Islet precursor cell (in vitro differentiated cells): ENCODE measurements at places on chromosomes 3 and 15.
A peak's percentile ranks its signal among the peaks of the same experiment; 100 is the strongest.

GRCh38 chr15:25226360-25226759, 212.5 kb downstream of the UBE3A start:
- no peak for DNase-seq

GRCh38 chr15:36469311-36469966, 110.0 kb upstream of the CDIN1 start:
- no peak for DNase-seq

DNA sequence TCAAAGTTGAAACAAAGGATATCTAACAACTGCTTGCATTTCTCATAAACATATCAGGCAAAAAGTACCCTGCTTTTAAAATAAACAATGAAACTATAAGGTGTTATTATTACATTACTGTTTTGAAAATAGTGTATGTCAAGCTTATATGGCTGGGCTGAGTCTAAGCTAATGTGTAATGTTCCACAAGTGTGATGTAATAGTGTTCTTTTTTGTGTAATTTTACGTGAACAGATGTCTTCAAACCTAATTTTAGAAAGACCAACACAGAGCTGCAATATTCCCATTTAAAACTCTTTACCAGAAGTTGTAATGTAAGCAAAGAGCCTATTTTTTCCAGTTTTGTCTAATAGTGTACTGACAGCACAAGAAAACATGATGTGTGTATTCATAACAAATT, 34.0 kb downstream of the MINDY2 start:
- DNase-seq = no peak

- DNase-seq = no peak
Observed at GRCh38 chr3:149221783-149222517, at the start of gene CP. Gene CP (minus strand): TSS chr3:149221829. CDS start chr3:149221792, 37 bp downstream.

DNA sequence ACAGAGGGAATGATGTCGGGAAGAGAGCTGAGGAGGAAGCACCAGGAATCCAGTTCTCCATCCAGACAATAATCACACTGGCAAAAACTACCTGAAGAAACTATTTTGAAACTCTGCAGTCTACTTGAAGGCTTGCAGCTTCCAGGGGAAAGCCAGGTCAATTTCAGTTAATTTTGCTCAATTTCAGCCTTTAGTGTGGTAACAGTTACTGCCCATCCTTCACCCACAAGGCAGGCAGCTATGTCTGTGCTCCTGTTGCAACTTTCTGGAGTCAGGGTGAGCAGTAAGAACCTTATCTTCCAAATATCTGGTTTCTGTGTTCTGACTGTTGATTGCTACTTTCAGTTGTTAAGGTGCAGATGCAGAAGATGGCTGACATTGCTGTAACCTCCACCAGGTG, 221.7 kb downstream of the ADAMTS17 start:
- DNase-seq = no peak

- no peak for DNase-seq
Observed at GRCh38 chr15:93063796-93064690, 25.0 kb downstream of the RGMA start.

DNA sequence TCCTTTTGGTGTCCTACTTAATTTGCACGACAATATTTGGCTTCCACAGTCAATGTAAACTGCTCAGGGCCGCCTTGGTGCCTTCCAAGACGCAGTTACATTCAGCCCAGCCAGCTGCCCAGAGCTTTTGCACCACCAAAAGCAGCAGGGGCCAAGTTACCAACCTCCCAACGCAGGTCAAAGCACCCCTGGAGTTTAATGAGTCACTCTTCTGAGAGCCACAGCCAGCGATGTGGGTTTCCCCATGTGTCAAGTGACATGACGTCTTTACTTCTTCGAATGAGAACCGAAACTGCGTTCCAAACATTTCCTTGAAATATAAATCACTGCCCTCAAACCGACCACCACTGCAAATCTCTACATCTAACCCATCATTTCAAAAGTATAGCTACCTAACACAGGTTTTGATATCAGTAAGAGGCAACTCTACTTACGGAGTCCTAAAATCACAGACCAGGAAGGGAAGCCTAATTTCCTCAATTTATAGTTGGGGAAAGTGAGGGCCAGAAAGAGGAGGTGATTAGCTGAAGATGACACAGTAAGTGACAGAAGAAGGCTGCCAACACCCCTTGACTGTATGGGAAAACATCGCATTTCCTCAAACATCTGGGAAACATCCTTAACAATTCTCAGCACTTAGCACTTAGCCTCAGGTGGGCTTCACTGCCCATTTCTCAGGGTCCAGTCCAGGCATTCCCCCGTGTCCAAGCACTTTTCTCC, 24.5 kb downstream of the MB21D2 start:
- DNase-seq = peak; percentile 76

GRCh38 chr3:167615030-167615429, 38.7 kb downstream of the WDR49 start:
- DNase-seq = no peak

- no peak for DNase-seq
Observed at GRCh38 chr15:56371495-56372147, 6.4 kb downstream of the TEX9 start.

- DNase-seq = peak; percentile 98
Observed at GRCh38 chr3:46163556-46164041, 44.5 kb downstream of the CCR1 start.

DNA sequence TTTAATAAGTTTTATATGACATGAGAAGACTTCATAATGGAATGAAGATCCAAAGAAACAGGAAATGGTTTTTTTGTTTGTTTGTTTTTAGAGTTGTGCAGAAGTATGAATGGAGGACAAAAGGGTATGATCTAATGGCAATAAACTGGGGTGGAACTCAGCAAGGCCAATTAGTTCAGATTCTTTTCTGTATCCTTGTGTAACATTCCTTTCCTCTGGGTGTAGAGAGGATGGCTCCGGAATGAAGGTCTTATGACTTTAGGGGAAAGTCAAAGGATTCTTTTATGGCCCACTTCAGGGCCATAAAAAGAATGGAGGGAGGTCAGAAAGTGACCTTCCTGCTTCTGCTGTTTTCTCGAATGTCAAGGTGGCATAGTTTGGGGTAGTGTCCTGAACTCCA, 152.6 kb downstream of the DPH6 start:
- DNase-seq = peak; percentile 50

- DNase-seq = peak; percentile 69
Observed at GRCh38 chr3:151976211-151977050, 103.0 kb downstream of the SUCNR1 start.

DNA sequence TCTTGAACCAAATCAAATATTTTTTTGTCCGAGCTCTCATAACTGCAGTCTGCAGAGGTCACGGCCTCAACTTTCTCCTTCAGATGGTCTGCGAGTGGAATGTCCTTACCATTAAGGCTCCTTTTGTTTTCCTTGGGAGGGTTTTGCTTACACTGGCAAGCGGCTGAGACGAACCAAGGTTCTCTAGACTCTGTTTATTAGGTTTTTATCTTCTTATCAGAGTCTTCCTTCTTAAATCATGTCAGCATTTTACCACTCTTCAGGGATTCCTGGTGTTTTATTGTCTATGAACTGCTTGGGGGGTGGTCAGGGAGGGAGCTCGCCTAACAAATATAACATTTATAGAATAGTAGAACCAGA, 773.7 kb upstream of the NR2F2 start:
- DNase-seq = peak; percentile 57

- DNase-seq = no peak
Observed at GRCh38 chr15:69820819-69821218, 276.9 kb downstream of the TLE3 start.

GRCh38 chr3:15708882-15709677, 88.7 kb downstream of the ANKRD28 start:
- DNase-seq = no peak

- DNase-seq = no peak
Observed at GRCh38 chr3:105678017-105678416, 190.8 kb downstream of the CBLB start.

DNA sequence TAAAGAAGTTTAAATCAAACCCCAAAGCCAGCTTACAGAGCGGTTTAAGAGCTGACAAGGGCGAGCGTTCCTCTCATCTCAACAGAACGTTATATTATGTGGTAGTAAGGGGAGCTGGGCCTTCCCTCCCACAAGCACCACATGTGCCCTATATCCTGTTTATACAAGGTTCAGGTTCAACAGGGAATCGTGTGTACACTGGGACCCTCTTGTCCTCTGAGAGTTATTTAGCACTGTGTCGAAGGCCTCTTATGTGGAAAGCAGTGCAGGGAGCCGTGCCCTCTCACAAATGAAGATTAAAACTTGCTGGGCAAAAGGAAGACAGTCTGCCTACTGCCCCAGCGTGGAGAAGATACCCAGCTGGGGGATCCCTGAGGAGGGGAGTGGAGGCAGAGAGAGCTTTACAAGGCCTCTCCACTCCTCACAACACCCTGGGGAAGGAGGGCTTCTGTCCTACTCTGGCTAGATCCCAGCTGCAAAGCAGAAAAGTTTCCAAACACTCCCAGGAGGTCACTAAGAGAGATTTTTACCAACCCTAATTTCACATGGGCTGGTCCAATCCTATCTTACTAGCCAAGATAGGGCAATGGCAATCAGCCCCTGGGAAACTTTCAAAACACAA, 2.9 kb downstream of the TLE3 start:
- peak; percentile 60 for DNase-seq

- no peak for DNase-seq
Observed at GRCh38 chr15:28978661-28979060, 92.9 kb downstream of the APBA2 start.

- peak; percentile 63 for DNase-seq
Observed at GRCh38 chr3:99789011-99789721, 28.5 kb upstream of the CMSS1 start.

- no peak for DNase-seq
Observed at GRCh38 chr3:194689493-194689944, 3.8 kb downstream of the FAM43A start.

GRCh38 chr3:18481946-18482548, 56.9 kb upstream of the SATB1 start:
- DNase-seq = no peak

- no peak for DNase-seq
Observed at GRCh38 chr3:32310336-32310735, 71.9 kb downstream of the CMTM8 start.

DNA sequence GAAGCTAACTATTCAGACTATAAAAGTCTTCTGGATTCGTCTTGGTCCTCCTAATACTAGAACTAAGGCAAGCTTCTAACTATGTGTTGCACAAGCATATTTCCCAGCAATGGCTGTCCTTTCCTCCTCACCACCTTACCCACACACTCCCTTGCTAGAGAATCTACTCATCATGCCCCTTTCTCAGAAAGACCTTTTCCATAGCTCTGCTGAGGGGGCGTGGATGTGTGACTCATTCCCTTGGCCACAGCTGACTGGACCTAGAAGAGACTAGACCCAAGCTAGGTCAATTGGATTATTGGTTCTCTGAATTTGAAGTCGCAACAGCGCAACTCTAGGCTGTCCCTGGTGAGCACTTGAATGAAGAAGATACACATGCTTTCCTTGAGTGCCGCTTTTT, 47.1 kb downstream of the ERC2 start:
- DNase-seq = no peak

DNA sequence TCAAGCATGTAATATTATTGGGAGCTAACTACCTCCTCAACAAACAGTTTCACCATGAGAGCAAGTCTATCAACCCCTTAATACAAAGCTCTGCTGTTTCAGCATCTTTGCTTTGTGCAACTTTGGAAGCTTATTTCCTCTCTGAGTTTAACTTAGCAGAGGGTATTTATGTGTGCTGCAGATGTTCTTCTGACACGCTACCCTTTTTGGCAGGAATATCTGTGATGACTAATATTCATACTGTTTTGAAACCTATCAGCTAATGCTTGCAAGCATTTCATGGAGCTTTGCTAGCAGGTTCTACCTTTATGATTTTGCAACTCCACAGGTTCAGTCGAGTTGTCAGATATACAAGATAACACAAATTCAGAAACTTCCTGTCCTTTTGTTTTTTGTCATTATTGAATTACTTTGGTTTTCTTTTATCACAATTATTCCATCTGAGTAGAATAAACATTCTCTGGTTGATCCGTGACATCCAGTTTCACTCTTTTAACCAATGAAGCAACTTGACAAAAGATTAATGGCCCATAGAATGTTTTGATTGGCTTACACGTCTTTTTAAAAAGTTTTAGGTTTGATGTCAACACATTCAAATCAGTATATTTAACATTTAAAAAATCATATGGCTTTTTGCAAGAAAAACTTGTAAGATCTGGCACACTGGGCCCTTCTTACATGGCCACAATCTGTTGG, 1.7 kb upstream of the SLC9A9 start:
- no peak for DNase-seq

GRCh38 chr3:59606638-59607266, 556.9 kb upstream of the CFAP20DC start:
- DNase-seq = no peak

GRCh38 chr3:69500604-69501003, 114.7 kb upstream of the FRMD4B start:
- no peak for DNase-seq

DNA sequence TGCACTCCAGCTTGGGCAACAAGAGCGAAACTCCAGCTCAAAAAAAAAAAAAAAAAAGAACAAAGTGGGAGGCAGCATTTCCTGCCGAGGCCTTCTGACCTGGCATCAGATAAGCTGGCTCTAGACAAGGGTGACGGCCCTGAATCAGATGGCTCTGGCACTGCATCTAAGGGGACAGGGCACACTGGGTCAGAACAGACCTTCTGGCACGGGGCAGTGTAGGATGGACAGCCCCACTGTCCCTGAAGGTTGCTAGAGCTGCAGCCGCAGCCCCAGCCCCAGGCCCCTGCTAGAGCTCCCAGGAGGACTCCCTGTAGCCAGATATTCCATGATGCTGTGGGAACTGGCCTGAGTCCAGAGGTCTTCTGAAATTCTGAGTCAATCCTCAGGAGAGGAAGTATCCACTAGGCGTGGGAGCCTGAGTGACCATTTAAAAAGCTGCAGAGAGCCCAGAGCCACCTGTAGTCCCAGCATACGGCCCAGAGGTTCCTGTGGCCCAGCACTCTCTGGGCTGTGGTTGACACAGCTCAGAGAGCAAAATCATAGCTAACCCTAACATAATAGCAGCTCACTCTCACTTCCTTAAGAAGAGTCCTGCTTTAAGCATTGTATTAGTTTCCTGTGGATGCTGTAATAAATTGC, 69.2 kb upstream of the MFGE8 start:
- no peak for DNase-seq

DNA sequence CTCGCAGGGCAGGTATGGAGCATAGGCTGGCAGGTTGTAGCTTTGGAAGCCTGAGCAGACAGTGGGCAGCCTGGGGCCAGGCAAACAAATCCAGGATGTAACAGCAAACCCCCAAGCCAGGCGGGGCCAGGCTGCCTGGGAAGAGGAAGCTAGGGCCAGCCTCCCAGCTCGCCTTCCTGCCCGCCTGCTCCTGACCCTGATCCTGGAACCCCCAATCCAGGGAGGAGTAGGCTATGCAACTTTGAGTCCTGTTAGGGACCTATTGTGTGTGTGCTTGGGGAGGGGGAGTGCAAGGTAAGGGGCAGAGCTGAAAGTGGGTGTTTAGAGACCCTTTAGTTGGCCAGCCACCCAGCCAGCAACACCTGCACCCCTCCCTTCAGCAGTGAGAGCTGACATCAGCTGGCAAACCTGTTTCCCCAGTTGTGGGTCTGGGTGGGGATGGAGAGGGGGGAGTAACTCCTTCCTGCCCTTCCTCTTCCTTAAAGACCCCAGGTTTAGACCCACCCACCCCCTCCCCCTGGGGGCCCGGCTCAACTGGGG, 2.5 kb downstream of the NBEAL2 start:
- DNase-seq = peak; percentile 85
